ENCODE measurements at places on chromosomes 13 and 19.
A peak's percentile ranks its signal among the peaks of the same experiment; 100 is the strongest.

- DNase-seq = no peak
- no peaks in the 10 kb centered on the region for H3K27me3 ChIP-seq
- H3K4me3 ChIP-seq = no peak overlapping the region
- H3K4me1 ChIP-seq = no peaks in the 10 kb centered on the region
- H3K36me3 ChIP-seq = no peaks in the 10 kb centered on the region
These were observed 42.6 kb upstream of the RNF113B start for GRCh38 chr13:98219685-98220084.

GRCh38 chr19:29495091-29495490 lies 30.7 kb upstream of the VSTM2B start:
- no peaks in the 10 kb centered on the region for H3K36me3 ChIP-seq
- H3K4me1 ChIP-seq = no peaks in the 10 kb centered on the region
- no peak overlapping the region for H3K27ac ChIP-seq
- peaks cover 4% of the 10 kb centered on the region for H3K27me3 ChIP-seq
- no peak overlapping the region for H3K4me3 ChIP-seq

- H3K36me3 ChIP-seq = peaks cover 46% of the 10 kb centered on the region
- no peak for DNase-seq
- no peak overlapping the region for H3K27ac ChIP-seq
- H3K4me1 ChIP-seq = no peaks in the 10 kb centered on the region
These were observed 116.1 kb downstream of the DNAJC3 start for GRCh38 chr13:95793018-95793555.

DNA sequence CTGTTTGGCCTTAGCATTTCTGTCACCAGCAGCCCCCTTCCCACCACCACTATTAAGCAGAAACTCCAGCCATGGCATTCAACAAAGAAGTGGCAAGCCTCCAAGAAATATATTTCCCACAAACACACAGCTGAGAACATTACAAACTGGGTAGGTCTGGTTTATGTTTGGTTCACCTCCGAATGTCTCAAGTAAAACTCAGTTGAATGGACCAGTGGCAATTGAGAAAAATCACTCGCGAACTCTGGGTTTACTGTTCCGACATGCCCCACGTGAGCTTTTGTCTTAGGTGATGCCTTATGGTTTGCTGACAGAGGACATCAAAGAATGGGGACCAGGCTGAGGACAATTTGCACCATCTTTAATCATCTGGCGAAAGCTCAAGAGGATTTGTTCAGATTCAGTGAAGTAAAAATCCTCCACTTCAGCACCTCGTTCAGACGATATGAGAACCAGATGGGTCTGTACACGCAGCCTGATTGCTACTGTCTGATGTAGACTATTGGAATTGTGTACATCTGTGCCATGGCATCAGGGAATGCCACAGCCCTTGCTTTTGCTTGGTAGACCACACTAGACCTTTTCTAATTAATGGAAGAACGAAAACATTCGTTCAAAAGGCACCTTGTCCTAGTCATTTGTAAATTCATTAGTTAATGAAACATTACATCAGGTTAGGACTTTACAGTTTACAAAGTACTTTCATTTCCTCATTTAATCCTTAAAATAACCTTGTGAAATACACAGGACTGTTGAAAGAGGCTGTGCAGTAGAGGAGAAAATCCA lies 59.4 kb downstream of the SLC10A2 start:
- H3K36me3 ChIP-seq = no peaks in the 10 kb centered on the region
- no peak for DNase-seq
- H3K4me1 ChIP-seq = no peaks in the 10 kb centered on the region
- H3K4me3 ChIP-seq = no peak overlapping the region
- H3K27ac ChIP-seq = no peak overlapping the region

DNA sequence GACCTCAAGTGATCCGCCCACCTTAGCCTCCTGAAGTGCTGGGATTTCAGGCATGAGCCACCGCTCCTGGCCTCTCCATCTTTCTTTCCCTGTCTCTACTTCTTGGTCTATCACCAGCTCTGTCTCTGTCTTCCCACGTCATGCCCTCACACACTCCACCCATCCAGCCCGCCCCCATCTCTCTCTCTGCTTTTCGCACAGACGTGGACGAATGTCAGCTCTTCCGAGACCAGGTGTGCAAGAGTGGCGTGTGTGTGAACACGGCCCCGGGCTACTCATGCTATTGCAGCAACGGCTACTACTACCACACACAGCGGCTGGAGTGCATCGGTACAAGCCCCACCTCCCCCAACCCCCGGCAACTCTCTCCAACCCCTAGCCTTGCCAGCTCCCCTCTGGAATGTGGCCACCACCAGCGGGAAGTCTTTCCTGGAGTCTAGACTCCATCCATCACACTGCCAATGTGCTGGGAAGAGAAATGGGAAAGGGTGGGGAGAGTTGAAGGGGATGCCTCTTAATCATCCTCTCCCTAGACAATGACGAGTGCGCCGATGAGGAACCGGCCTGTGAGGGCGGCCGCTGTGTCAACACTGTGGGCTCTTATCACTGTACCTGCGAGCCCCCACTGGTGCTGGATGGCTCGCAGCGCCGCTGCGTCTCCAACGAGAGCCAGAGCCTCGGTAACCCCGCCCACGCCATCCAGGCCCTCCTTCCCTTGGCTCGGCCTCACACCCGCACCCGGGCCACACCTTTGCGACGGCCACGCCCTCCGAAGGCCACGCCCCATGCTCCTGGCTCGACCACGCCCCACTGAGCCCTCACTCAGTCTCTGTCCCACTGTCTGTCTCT lies 22.5 kb downstream of the LTBP4 start:
- no peak for DNase-seq
- H3K36me3 ChIP-seq = peaks cover 43% of the 10 kb centered on the region
- H3K4me3 ChIP-seq = no peak overlapping the region

GRCh38 chr13:29540334-29540733 lies 55.2 kb downstream of the SLC7A1 start:
- peaks cover 8% of the 10 kb centered on the region for H3K36me3 ChIP-seq
- no peak for DNase-seq
- no peaks in the 10 kb centered on the region for H3K4me1 ChIP-seq
- H3K27me3 ChIP-seq = no peaks in the 10 kb centered on the region

DNA sequence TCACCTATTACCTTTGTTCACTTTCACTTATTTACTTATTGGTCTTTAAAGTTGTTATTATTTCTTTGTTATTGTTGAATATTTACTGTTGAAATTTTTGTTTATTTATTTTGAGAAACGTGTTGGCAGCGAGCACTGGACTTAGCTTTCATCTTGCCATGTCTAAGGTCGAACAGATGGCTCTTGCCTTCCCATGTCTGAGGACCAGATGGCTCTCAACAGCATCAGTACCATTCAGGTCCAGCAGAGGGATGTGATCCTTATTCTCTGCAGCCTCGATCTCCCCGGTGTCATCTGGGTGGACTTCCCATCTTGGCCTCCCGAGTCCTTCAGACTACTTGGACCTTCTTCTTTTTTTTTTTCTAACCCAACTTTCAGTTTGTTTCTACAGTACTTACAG lies 1437.6 kb downstream of the UQCRFS1 start:
- no peak for DNase-seq
- H3K36me3 ChIP-seq = no peaks in the 10 kb centered on the region
- no peaks in the 10 kb centered on the region for H3K27me3 ChIP-seq
- no peak overlapping the region for H3K4me3 ChIP-seq

- peaks cover 27% of the 10 kb centered on the region for H3K27me3 ChIP-seq
- H3K36me3 ChIP-seq = no peaks in the 10 kb centered on the region
- H3K4me3 ChIP-seq = no peak overlapping the region
- H3K4me1 ChIP-seq = peaks cover 15% of the 10 kb centered on the region
- no peak for DNase-seq
These were observed 3.0 kb downstream of the KLF12 start for GRCh38 chr13:74131227-74131626.

DNA sequence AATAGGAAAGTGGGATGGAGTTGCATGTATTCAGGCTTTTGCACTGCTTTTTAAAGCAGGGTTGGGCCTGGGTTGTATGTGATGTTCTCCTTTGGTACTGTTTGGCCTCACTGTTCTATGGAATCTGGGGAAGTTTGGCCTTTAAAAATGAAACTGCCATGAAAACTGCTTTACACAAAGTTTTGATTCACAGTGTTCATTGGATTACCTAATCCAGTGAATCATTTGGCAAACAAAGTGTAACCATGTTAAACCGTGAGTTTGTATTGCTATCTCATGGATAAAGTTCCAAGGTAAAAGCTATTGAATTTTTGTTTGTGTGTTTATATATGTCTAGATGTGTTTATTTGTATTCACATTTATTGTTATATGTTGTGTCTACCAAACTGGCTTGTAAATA lies 1658.6 kb downstream of the OLFM4 start:
- H3K27ac ChIP-seq = no peak overlapping the region
- H3K4me1 ChIP-seq = no peaks in the 10 kb centered on the region
- no peak for DNase-seq
- H3K27me3 ChIP-seq = no peaks in the 10 kb centered on the region

DNA sequence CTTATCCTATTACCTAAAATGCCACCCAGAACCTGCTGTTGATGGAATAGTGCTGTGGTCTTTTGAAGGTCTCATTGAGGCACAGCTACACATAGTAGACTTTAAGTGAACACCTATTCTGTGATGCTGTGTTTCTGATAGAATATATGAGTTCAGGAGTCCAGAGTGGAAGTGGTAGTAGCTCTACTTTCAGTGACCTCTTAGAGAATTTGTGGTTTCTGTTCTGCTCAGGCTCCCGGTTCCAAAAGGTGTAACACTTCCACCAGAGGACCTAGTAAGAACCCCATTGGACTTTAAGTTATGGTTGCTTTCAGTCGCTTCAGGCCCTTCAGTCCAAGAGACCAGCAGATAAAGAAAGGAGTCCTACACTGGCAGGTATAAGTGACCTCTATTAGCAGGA lies 11.4 kb upstream of the MYCBP2 start:
- no peaks in the 10 kb centered on the region for H3K36me3 ChIP-seq
- no peak for DNase-seq
- peak overlapping the region; percentile 64 for H3K27ac ChIP-seq
- peak overlapping the region; percentile 62 for H3K4me3 ChIP-seq

- no peaks in the 10 kb centered on the region for H3K27me3 ChIP-seq
- no peak for DNase-seq
- no peaks in the 10 kb centered on the region for H3K36me3 ChIP-seq
- no peak overlapping the region for H3K27ac ChIP-seq
These were observed 89.4 kb downstream of the ANKRD10 start for GRCh38 chr13:110825516-110825915.

- no peak overlapping the region for H3K27ac ChIP-seq
- no peak overlapping the region for H3K4me3 ChIP-seq
- DNase-seq = no peak
- no peaks in the 10 kb centered on the region for H3K27me3 ChIP-seq
These were observed 10.5 kb downstream of the DOCK6 start for GRCh38 chr19:11251650-11252314.

- no peaks in the 10 kb centered on the region for H3K36me3 ChIP-seq
- no peak for DNase-seq
- H3K4me1 ChIP-seq = no peaks in the 10 kb centered on the region
- no peaks in the 10 kb centered on the region for H3K27me3 ChIP-seq
- no peak overlapping the region for H3K27ac ChIP-seq
- no peak overlapping the region for H3K4me3 ChIP-seq
These were observed 385.2 kb downstream of the PCDH20 start for GRCh38 chr13:61030445-61030844.

- H3K4me1 ChIP-seq = peaks cover 13% of the 10 kb centered on the region
- H3K27ac ChIP-seq = no peak overlapping the region
- no peaks in the 10 kb centered on the region for H3K27me3 ChIP-seq
- DNase-seq = no peak
- H3K36me3 ChIP-seq = peaks cover 46% of the 10 kb centered on the region
- H3K4me3 ChIP-seq = no peak overlapping the region
These were observed 58.5 kb downstream of the ARHGAP35 start for GRCh38 chr19:46919324-46919723.

DNA sequence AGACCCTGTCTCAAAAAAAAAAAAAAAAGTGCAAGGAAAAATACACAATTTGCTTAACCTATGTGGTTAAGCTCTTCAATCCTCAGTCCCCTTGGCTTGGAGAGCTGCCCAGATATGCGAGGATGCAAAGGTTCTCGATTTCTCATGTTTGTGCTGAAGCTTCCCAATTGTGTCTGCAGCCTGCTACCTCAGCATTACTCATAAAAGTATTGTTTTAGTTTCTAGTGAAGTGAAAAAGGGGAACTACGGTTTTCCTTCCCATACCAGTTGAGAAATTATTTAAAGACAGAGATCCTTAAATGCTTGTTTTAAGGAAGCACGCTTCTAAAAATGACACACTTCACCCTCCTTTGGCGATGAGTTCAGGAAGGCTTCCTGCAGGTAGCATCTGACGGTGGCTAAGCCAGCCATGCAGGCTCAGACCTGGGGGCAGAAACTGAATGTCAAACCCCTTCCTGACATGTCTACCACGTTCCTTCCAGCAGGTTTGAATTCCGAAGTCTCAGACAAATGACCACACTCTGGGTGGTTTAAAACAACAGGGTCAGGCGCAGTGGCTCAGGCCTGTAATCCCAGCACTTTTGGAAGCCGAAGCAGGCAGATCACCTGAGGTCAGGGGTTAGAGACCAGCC lies 47.9 kb downstream of the RUBCNL start:
- peaks cover 14% of the 10 kb centered on the region for H3K36me3 ChIP-seq
- no peak overlapping the region for H3K4me3 ChIP-seq
- DNase-seq = peak; percentile 88
- peaks cover 63% of the 10 kb centered on the region for H3K4me1 ChIP-seq
- H3K27ac ChIP-seq = peak overlapping the region; percentile 98

- H3K27ac ChIP-seq = no peak overlapping the region
- no peak overlapping the region for H3K4me3 ChIP-seq
- no peaks in the 10 kb centered on the region for H3K36me3 ChIP-seq
- DNase-seq = no peak
These were observed 108.9 kb downstream of the DNAJC15 start for GRCh38 chr13:43132257-43132656.
